GM23248 (cell line): ENCODE measurements at places on chromosomes 4 and X.

DNA sequence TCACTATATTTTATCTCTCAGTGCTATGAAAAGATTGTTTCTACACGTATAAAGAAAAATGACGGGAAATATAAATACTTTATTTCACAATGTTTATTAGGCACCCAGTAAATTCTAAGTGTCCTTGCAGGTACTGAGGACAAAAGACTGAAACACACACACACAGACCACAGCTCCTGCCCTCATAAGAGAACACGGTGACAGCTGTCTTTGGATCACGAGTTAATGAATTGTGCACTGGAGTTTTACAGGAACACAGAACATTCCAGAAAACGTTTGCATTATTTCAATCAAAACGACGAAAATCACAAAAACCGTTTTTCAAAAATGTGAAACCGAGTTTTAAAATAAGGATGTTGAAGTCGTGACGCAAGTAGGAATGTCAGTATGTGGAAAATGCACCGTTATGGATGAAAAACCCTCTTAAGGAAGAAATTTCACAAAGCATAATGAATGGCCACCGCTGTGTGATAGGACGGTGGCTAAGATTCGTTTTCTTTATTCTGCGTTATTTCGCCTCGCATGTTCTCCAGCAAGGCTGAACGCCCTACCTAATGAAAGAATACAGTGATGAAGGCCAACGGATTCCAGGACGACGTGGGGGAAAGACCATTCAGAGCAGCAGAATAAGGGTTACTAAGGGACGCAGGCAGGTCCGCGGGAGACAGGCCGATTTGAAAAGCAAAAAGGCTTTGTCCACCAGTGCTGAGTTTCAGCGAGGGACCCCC lies 24.2 kb downstream of the FAM156A start:
- peak overlapping the region; percentile 83 for H3K4me3 ChIP-seq
- H3K36me3 ChIP-seq: no peaks in the 10 kb centered on the region
- H3K27me3 ChIP-seq: no peaks in the 10 kb centered on the region

GRCh38 chr4:7182616-7183015 lies 9.7 kb upstream of the SORCS2 start:
- peaks cover 12% of the 10 kb centered on the region for H3K27me3 ChIP-seq
- no peak overlapping the region for H3K27ac ChIP-seq
- no peak overlapping the region for H3K4me3 ChIP-seq
- no peak for DNase-seq

- no peaks in the 10 kb centered on the region; the same call in 1 of the 2 replicates for H3K4me1 ChIP-seq
- no peak for DNase-seq
- H3K27me3 ChIP-seq: no peaks in the 10 kb centered on the region
- no peak overlapping the region for H3K27ac ChIP-seq
Measured at GRCh38 chrX:56783450-56783831, 54.4 kb downstream of the NBDY start.

- peak; percentile 62 for DNase-seq
- H3K4me3 ChIP-seq: peak within 1 kb of the TSS; percentile 95
- H3K36me3 ChIP-seq: no peaks in the 10 kb centered on the region
- H3K4me1 ChIP-seq: peaks cover 10% of the 10 kb centered on the region; the same call in 1 of the 2 replicates
- no peaks in the 10 kb centered on the region for H3K27me3 ChIP-seq
Measured at GRCh38 chrX:56729152-56729850, at the start of gene NBDY. TSS of gene NBDY (plus strand) at chrX:56729243. CDS start at chrX:56729354, 111 bp downstream.

GRCh38 chr4:143357161-143357845 lies 20.6 kb downstream of the GAB1 start:
- no peaks in the 10 kb centered on the region for H3K36me3 ChIP-seq
- no peak overlapping the region for H3K4me3 ChIP-seq
- no peaks in the 10 kb centered on the region for H3K27me3 ChIP-seq
- DNase-seq: no peak

- H3K27me3 ChIP-seq: no peaks in the 10 kb centered on the region
- no peak overlapping the region for H3K4me3 ChIP-seq
- no peaks in the 10 kb centered on the region for H3K36me3 ChIP-seq
- no peak for DNase-seq
Measured at GRCh38 chrX:15645266-15645665, 19.3 kb downstream of the CLTRN start.

DNA sequence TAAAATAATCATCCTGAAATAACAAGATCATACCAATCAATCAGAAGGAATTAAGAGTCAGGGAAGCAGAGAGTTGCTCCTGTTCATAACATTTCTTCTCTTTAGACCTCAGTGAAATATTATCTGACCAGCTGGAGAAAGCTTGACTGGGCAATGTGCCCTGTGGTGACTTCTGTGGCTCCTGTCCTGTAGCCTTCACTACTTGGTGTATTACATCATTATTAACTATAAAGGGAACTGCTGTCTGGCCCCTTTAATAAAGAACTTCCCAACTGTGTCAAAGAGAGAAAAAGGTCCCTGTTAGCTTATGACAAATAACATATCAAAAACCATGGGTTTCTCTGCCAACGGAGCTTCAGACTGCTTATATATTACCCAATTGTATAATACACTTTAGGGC lies 18.0 kb downstream of the OPHN1 start:
- no peak overlapping the region for H3K4me3 ChIP-seq
- peaks cover 15% of the 10 kb centered on the region for H3K4me1 ChIP-seq
- H3K27ac ChIP-seq: no peak overlapping the region
- peak; percentile 32 for DNase-seq

DNA sequence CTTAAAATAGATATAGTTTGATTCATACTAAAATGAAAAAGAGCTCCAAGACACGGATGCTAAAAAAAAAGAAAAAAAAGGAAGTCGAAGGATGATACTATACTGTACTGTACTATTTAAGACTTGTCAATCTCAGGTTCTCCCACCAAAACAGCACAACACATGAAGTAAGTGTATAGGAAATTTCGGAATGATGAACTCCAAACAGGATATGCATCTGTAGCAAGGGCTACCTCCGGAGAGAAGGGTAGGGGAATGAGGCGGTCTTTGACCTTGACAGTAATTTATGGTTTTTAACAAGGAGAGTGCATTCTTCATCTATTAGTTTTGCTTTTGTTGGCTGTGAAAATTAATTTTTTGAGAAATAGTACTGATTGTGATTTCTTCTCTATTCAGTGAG lies 541 bp upstream of the FIP1L1 start:
- H3K36me3 ChIP-seq: 0 out of 2 replicates have a peak, but pooled peaks cover 14% of the 10 kb centered on the region
- peak overlapping the region; percentile 27; the same call in 1 of the 2 replicates for H3K27ac ChIP-seq
- peak; percentile 14 for DNase-seq
- H3K4me3 ChIP-seq: peak overlapping the region; percentile 93
- no peaks in the 10 kb centered on the region for H3K27me3 ChIP-seq

DNA sequence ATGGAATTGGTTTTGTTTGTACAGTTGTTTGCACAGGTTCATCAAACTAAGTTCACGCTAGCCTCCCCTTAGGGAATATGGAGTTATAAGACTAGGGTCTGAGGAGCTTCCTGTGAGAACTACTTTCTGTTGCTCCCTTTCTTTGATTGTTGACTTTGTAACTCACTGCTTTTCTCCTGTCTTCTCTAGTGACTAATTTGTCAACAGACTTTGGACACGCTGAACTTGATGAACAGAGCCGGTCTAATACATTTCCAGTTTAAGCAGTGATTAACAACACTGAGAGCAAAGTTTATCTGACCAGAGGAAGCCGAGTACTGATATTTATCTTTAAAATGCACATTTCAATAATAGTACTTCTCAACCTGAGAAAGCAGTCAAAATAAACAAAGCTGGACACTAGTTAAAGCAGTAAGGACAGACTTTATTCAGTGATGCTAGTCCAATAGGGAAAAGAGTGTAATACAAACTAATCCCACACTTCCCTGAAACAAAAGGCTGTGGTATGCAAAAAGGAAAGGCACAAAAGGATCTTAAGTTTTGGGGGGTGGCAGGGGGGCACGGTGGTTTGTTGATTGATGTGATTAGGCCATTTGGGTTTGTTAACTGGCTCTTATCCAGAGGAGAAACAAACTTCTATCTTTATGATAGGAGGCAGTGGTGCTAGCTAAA lies 2.7 kb upstream of the NUDT9 start:
- no peaks in the 10 kb centered on the region for H3K27me3 ChIP-seq
- H3K27ac ChIP-seq: no peak overlapping the region
- DNase-seq: no peak
- H3K4me3 ChIP-seq: no peak overlapping the region
- H3K36me3 ChIP-seq: no peaks in the 10 kb centered on the region

- H3K27me3 ChIP-seq: no peaks in the 10 kb centered on the region
- H3K36me3 ChIP-seq: no peaks in the 10 kb centered on the region
- no peak overlapping the region for H3K4me3 ChIP-seq
- no peak for DNase-seq
- H3K27ac ChIP-seq: no peak overlapping the region
Measured at GRCh38 chr4:92136434-92136833, 167.3 kb upstream of the GRID2 start.

DNA sequence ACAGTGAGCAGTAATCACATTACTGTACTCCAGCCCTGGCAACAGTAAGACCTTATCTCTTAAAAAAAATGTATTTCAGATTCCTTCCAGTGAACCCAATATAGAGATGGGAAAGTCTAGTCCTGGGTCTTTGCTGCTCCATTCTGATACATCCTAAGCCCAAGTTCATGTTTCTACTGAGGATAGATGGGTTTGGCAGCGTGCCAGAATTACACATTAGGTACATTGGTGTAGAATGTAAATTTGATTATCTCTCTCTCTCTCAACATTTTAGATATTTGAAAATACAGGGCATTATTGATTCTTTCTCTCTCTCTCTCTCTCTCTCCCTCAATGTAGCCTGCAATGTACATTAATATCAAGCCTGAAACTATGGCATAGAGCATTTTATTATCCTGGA lies 43.5 kb upstream of the ZNF330 start:
- DNase-seq: no peak
- no peak overlapping the region for H3K27ac ChIP-seq
- no peaks in the 10 kb centered on the region for H3K4me1 ChIP-seq
- H3K27me3 ChIP-seq: peaks cover 24% of the 10 kb centered on the region
